ENCODE measurements at places on chromosomes 3 and 15.

DNA sequence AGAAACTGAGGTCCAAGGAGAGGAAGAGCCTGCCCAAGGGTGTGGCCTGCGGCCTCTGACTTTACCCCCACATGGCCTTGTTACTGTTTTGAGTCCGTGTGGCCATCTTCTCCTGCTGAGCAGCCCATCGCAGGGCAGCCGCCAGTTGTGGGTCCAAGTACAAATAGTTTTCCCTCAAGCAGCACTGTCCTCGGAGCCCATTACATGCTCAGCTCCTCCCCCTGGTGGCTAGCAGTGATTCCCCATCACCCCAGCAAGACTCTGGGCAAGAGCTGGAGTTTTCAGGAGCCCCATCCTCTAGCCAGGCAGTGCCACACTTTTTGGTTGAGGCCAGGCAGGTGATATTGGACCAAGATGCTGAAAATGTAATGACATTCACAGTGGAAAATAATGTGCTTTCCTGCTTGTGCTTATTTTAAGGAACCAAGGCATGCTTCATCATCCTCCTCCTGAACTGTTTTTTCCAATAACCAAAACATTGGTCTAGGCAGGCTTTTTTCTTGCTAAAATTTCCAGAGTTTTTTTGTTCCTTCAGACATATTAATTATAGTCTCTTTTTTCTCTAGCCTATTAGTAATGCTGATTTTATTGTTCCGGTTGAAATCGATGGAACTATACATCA is 23.2 kb upstream of the VILL start:
- DNase-seq, result peak; percentile 59

DNA sequence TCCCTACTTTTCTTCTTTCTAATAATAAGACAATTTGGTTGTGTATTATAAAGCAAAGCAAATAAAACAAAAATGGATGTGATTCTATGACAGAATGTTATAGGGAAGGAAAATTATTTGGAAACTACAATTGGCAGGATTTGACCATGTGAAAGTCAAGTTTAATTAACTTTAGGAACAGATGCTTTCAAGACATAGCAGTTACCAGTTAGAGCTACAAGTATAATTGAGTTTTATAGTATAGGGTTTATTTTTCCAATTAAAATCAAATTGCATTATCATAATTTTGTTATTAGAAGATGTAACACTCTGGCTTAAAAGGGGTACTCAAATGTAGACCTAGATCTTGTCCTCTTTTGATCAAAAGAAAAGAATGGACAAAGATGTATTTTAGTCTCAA is 110.9 kb downstream of the ROBO2 start:
- no peak for DNase-seq

DNA sequence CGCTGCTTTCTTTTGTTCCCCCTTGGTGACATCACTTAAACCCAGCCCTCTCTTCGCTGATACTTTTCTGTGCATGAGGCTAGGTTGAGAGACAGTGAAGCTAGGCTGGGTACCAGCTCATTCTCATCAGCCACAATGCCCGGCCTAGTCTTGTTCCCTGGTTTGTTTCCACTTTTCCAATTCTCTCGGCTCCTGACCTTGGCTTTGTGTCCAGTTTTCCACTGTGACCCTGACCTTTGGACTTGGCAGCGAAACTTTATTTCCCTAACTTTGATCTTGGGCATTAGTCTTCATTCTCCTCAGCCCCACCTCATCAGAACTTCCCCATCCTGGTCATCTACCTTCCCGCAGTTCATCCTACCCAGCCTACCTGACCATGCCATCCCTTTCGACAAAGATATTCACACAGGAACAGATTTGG is 908 bp upstream of the ADPGK start:
- DNase-seq, result no peak

GRCh38 chr15:92002666-92003065 is 149.2 kb downstream of the SLCO3A1 start:
- DNase-seq, result no peak

GRCh38 chr15:69653306-69653705 is 200.7 kb downstream of the RPLP1 start:
- no peak for DNase-seq

GRCh38 chr15:58360421-58361090 is 71.2 kb upstream of the LIPC start:
- no peak for DNase-seq

DNA sequence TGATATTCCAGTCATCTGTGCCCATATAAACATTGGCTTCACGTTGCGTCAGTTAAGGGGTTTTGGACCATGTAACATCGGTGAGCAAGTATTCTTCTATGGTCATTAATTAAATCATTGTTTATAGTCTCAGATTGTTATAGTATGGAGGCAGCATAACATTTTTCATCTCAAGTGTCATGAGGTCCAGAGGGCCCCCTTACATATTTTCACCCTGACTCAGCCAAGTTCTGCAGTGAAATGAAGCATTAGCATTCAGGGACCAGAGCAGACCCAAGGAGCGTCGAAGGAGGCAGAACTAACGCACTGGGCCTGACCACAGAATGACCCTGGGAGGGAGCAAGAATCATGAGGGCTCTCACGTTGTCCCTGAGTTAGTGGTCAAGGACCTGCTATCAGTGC is 171.5 kb downstream of the LRTM1 start:
- no peak for DNase-seq

- DNase-seq, result no peak
Observed at GRCh38 chr3:522888-523287, 326.3 kb downstream of the CHL1 start.

- DNase-seq, result no peak
Observed at GRCh38 chr3:48398701-48399386, 26.8 kb downstream of the FBXW12 start.

GRCh38 chr3:24400015-24400414 is 94.6 kb downstream of the THRB start:
- DNase-seq, result no peak

DNA sequence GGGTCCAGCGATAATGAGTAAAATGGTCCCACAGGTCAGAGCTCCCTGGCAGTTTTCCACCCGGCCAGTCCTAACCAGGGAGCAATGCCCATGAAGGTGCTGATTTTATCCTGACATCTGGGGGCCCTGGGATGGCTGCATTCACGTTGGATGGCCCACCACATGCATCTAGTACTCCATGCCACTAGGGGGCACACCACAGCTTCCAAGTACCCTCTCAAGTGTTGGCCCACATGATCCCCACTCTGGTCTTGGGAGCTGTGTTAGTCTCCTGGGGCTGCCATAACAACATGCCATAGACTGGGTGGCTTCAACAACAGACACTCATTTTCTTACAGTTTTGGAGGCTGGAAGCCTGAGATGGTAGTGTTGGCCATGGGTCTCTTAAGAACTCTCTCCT is 225.5 kb downstream of the SLCO3A1 start:
- no peak for DNase-seq

GRCh38 chr3:174191380-174191779 is 667.8 kb upstream of the NAALADL2 start:
- DNase-seq, result no peak

- DNase-seq, result no peak
Observed at GRCh38 chr3:15430624-15431023, 3.2 kb downstream of the EAF1 start.

- DNase-seq, result no peak
Observed at GRCh38 chr3:80018375-80018774, 250.6 kb upstream of the ROBO1 start.

DNA sequence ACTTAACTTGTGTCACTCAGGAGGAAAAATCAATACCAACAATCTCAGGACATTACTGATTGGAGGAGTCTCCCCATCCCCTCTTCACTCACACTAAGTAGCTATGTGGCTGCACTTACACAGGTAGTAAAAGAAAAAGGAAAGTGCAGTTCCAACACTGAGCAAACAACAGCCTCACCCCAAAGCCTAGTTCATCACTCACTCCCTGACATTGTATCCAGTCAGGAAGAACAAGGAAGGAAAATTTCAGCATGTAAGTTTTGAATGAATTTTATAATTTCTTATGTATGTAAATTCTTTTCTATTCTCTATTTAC is 273.4 kb downstream of the IGSF11 start:
- DNase-seq, result no peak

- DNase-seq, result no peak
Observed at GRCh38 chr15:29687939-29688505, 134.2 kb downstream of the TJP1 start.

DNA sequence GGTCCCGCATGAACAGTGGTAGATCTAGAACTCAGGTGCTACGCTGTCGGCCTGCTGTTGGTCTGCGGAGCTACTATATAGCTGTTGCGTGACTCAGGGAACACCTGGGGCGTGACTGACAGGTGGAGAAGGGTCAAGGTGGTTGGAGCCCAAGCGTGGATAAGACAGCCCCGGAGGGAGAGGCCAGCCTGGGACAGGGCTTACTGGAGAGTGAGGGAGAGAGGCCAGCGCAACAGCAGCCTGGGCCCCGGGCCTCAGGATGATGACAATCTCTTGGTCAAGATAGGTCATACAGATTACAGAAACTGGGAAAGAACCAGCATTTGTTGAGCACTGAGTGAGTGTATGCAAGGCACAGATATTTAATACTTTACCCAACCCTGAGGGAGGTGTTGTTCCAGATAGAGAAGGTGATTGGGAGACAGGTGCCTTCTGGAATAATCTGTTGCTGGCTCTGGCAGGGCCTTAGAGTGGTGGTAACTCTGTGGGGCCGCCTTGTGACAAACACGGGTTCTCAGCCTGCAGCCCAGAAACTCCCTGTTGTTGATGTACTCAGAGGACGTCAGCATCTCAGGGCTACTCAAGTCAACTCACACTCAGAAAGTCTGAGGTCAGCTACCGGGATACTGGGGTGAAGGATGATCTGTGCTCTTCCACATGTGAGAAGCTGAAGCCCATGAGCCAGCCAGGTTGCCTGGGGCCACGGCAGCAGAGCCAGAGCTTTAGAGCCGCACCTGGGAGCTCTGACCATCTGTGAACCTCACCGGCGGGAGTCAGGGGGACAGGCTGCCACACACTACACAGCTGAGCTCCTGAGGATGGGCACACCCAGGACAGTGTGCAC is 265.4 kb upstream of the HES1 start:
- no peak for DNase-seq

- DNase-seq, result no peak
Observed at GRCh38 chr15:84699538-84700191, 16.3 kb downstream of the SEC11A start.

DNA sequence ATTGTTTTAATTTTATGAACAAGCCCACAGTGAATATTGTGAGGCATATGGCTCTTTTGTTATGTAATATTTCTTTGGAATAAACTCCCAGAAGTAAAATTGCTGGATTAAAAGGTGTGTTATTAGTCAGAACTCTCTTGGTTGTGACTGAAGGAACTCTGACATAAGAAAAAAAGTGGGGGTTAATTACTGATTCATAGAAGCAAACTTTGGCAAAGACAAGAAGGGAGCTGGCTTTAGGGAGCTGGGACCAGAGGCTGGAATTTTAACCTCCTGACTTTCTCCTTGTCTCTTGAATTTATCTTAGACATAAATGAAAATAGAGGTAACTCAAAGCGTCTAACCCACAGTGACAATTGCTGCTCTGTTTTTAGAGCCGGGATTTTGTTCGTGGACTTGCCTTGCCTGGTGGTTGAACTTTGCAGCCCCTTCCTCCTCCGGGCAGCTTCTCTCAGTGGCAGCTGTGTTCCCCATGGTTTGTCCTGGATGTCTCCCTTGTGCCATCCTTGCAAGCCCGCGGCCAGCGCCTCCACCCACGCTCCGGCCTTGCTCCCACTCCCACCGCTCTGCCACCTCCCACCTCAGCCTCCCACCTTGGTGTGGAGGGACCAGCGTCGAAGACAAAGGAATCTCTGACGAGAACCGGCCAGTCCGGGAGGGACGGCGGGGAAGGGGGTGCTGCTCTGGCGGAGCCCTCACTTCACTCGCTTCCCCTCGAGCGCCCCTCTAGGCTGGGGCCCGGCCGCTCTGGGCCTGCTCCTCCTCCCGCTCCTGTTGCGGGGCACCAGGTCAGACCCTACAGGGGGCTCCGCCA is 28.0 kb downstream of the ARHGAP31 start:
- DNase-seq, result no peak

- no peak for DNase-seq
Observed at GRCh38 chr3:12643724-12644123, 20.2 kb downstream of the RAF1 start.

DNA sequence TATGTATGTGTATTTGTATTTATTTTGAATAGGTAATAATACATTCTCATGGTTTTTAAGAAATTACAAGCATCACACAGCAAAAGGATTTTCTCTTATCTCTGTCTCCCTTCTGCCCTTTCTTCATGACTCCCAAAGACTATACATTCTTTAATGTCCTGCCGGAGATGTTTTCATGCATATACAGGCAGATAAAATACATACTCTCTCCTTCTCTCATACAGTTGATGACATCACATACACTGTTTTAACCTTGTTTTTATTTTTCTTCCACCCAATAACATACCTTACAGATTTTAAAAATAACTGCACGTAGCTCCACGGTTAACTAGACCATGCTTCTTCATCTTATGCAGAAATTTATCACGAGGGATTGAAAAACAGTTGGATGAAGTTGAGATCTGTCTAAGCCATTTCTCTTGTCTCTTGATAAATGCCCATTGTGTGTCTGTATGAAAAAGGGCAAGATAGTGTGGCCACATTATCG is 249.8 kb downstream of the EDEM1 start:
- no peak for DNase-seq

DNA sequence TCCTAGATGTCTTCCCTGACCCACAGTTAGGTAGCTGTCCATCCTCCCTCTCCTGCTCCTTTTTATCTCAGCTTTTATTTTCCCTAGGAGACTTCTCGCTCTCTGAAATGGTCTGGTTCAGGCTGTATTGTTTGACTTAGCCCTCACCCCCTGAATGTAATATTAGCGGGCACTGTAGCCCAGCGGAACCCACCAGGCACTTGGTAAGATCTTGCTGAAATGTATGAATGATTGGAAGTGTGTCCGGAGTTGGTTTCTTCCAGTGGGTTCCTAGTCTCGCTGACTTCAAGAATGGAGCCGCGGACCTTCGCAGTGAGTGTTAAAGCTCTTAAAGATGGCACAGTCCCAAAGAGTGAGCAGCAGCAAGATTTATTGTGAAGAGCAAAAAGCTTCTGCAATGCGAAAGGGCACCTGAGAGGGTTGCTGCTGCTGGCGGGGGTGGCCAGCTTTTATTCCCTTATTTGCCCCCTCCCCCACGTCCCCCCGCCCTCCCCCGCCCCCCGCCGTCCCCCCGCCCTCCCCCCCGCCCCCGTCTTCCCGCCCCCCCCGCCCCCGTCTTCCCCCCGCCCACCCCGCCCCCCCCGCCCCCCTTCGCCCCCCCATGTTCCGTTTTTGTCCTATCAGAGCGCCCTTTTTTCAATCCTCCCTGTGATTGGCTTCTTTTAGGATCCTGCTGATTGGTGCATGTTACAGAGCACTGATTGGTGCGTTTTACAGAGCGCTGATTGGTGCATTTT is 694 bp upstream of the EEFSEC start:
- peak; percentile 59 for DNase-seq

DNA sequence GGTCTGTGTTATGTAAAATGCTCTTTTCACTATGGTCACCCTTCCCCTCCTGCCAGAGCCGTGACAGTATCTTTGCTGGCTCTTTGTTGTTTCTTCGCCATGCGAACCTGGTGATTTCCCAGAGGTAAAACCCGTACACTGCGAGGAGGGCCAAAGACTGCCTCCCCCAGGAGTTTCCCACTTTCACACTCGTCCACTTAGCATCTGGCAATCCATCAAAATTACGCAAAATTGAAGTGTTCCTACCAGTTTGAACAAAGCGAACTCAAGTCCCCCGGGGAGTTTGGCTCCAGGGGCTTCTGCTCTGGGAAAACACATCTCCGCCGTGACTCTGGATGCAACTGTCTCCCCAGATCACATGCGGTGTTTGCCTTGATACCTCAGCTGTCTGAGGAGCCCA is 239.9 kb downstream of the FAM43A start:
- DNase-seq, result no peak
